ENCODE measurements at places on chromosomes 1 and 21. TPM values are rescaled to one million over a fixed set of nuclear protein-coding genes. Genes with fewer than 3 reads are reported as not detected.

KRTAP13-3 gene
- total RNA-seq = not detected

PRUNE1 gene
- total RNA-seq = 8.3 TPM

ABCG1 gene
- 3.3 TPM for total RNA-seq

USP24 gene
- total RNA-seq = 50.6 TPM

SUCO gene
- 29.5 TPM for total RNA-seq

LENEP gene
- total RNA-seq = 0.33 TPM

TRIM46 gene
- total RNA-seq = 5.2 TPM

FNDC10 gene
- 3.6 TPM for total RNA-seq

YTHDF2 gene
- total RNA-seq = 46.5 TPM

RHBG gene
- total RNA-seq = not detected

CR1L gene
- total RNA-seq = not detected

PCAT6 gene
- total RNA-seq = 0.85 TPM

SEC16B gene
- 2.5 TPM for total RNA-seq

Measured in smooth muscle cell of the pulmonary artery (primary cell).